ENCODE measurements at places on chromosomes 3 and 15. TPM values are rescaled to one million over a fixed set of nuclear protein-coding genes. Genes with fewer than 3 reads are reported as not detected.

Gene IL20RB
- 0.50 TPM for polyA plus RNA-seq

Gene SLC25A26
- polyA plus RNA-seq = 22.5 TPM

Gene SLC27A2
- polyA plus RNA-seq = not detected

Gene UBE2E1
- polyA plus RNA-seq = 78.8 TPM

- DNase-seq = no peak
These were observed 247.2 kb downstream of the LSAMP start for GRCh38 chr3:116198087-116198486.

GRCh38 chr3:59318881-59319280 lies 269.1 kb upstream of the CFAP20DC start:
- no peak for DNase-seq

DNA sequence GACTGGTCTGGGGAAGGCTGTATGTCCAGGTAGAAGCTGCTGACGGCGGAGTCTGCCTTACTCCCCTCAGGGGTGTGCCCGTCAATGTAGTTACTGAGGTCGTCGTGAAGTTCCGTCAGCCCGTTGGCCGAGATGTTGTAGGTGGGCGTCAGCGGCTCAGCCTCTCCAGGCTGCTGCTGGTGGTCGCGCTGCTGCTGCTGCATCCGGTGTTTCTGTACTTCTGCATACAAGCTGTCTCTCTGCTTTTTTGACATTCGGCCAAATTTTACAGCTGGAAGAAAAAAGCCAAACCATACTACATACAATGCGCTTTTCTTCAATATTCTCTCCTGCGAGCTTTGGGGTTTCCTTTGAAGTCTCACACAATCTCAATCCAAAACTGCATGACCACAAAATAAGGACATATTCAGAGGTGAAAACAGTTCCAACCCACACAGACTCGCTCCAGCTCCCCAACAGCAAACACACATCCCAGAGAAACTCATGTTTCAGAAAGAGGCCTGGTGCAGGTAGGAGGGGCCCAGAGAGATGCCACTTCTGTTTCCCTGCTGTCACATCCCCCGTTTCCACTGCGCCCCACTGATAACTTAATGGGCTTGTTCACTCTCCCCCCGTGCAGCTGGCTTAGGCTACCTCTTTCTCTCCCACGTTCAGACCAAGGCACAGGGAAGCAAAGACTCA lies 32.5 kb upstream of the ICE2 start:
- DNase-seq = no peak

- DNase-seq = no peak
These were observed 71.6 kb upstream of the ACP3 start for GRCh38 chr3:132245552-132246142.

DNA sequence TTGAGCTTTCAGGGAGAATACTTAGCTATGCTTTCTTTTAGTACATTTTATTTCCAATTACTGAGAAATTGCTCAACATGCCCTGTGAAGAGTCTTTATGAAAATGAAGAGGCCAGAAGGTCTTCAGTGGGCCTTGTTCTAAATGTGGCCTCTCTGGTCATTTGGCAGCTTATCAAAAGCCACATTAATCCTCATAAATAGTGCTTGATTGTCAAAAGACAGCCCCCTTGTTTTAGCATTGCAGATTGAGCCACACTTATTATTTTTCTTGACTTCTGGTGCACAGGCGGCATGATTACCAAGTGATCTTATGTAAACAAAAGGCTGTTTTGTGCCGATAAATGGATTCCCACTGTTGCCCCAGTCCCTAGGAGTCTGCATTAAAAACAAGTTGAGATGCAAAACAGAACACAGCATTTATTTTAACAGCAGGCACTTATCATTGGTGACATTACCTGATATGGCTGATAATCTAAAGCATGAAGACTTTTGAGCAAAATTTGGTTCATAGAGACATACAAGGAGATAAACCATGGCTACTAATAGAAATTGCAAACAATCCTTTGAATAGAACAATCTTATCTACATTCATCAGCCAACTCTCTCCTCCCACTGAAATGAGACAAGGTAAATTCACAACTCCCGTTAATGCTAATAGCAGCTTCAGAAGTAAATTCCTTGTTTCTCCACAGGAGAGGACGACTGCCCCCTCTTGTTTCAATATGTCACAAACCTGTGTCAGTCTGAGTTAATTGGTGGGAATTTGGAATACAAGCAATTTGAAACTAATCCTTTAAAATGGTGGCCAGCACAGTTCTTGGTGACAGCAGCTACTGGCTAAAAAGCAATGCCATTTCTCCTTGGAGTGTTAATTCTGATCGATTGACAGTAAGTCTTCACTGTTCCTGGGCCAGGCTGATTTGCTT lies 194.3 kb downstream of the NSUN3 start:
- DNase-seq = no peak

- no peak for DNase-seq
These were observed 328.9 kb upstream of the CBLB start for GRCh38 chr3:106197532-106198194.

DNA sequence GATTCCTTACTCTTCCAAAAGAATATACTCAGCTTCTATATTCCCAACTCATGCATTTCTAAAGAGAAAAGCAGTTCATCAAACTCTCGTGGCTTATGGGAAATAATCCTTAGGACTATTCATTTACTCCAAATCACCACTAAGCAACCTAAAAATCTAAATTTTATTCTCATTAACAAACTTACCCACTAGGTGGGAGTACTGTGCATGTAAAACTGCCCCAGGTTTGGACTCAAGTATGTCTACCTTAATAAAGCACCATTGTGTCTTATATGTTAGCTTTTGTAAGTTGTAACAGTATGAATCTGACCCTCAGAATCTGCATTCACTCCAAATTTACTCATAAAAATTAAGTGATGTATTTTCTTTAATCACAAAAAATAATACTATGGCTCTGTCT lies 25.3 kb downstream of the RAD18 start:
- no peak for DNase-seq

DNA sequence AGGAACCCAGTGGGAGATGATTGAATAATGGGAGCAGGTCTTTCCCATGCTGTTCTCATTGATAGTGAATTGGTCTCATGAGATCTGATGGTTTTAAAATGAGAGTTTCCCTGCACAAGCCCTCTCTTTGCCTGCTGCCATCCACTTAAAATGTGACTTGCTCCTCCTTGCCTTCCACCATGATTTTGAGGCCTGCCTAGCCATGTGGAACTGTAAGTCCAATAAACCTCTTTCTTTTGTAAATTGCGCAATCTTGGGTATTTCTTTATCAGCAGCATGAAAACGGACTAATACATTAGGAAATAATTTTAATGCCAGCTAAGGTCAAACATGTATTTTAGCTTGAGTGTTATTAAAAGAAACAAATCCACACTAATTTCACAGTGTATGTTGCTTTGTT lies 517.6 kb upstream of the ALCAM start:
- DNase-seq = no peak
